Suprapubic skin (tissue), 4 donors: ENCODE measurements at places on chromosomes 12 and 14.

GRCh38 chr12:96070670-96071279 lies 35.4 kb upstream of the LTA4H start:
- H3K27me3 ChIP-seq, result no peaks in the 10 kb centered on the region
- no peak for DNase-seq
- H3K4me1 ChIP-seq, result peaks cover 6% of the 10 kb centered on the region
- no peaks in the 10 kb centered on the region for H3K36me3 ChIP-seq

GRCh38 chr12:43316520-43316919 lies 235.5 kb downstream of the ADAMTS20 start:
- no peaks in the 10 kb centered on the region for H3K36me3 ChIP-seq
- no peak overlapping the region for H3K27ac ChIP-seq
- H3K4me1 ChIP-seq, result no peaks in the 10 kb centered on the region

DNA sequence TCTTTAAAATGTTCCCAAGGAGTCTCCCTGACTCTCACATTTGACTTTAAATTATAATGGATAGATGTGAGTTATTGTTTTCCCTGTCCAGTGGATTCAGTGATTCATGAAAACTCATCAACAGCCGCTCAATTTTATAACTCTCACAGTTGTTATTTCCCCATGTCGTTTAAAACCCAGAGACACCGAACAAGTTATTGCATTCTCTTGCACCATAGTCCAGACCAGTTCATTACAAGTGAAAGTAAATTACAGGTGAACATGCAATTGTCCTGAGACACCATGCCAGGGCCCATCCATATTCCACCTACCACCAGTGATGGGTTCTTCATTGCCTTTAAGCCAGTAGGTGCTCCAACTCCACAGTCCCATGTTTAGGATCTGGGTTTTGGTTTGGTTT lies 85.7 kb upstream of the CMKLR1 start:
- no peaks in the 10 kb centered on the region for H3K4me1 ChIP-seq
- no peak overlapping the region for H3K4me3 ChIP-seq
- no peaks in the 10 kb centered on the region for H3K36me3 ChIP-seq

- H3K27ac ChIP-seq, result no peak overlapping the region
- H3K4me3 ChIP-seq, result no peak overlapping the region
- no peaks in the 10 kb centered on the region for H3K27me3 ChIP-seq
- no peaks in the 10 kb centered on the region for H3K4me1 ChIP-seq
Measured at GRCh38 chr12:39369756-39370155, 73.2 kb downstream of the KIF21A start.

- no peak for DNase-seq
- H3K27ac ChIP-seq, result no peak overlapping the region
- H3K4me1 ChIP-seq, result no peaks in the 10 kb centered on the region
- H3K27me3 ChIP-seq, result no peaks in the 10 kb centered on the region
- H3K4me3 ChIP-seq, result no peak overlapping the region
- H3K36me3 ChIP-seq, result no peaks in the 10 kb centered on the region
Measured at GRCh38 chr14:97380539-97380941, 583.4 kb downstream of the VRK1 start.
